Epithelial cell of alveolus of lung (primary cell): ENCODE measurements at places on chromosomes 11 and 22. TPM values are rescaled to one million over a fixed set of nuclear protein-coding genes. Genes with fewer than 3 reads are reported as not detected.

The OR51B5 gene
- not detected in 2 replicates for total RNA-seq

The TMEM126B gene
- 38.3 and 58.6 TPM in 2 replicates for total RNA-seq

The ARHGAP8 gene
- total RNA-seq, result 1.7 and 2.6 TPM in 2 replicates

The SCGB1A1 gene
- not detected in 2 replicates for total RNA-seq

The VPS26B gene
- 32.8 and 32.9 TPM in 2 replicates for total RNA-seq

The SMTNL1 gene
- not detected in 2 replicates for total RNA-seq

The GLB1L2 gene
- total RNA-seq, result 0.13 and 2.8 TPM in 2 replicates
